Esophagus mucosa (tissue), 1 donor: ENCODE measurements at places on chromosomes 11 and 22.

DNA sequence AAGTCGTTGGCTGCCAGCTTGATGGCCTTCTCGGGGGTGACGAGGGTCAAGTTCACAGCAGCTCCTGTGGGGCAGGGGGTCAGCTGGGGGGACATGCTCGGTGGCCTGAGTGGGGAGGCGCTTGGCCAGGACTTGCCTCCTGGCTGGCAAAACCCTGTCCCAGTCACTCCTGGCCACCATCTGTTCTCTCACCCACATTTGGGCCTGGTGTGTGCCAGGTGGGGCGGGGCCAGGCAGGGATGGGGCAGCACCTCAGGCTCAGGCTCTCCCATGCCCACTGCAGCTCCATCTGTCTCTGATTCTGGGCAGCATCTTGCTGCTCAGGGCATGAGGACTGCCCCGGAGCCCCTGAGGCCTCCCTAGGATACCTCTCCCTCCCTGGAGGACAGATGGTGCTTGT lies 3.7 kb upstream of the CEND1 start:
- ATAC-seq, result no peak

- peak; percentile 70 for ATAC-seq
Measured at GRCh38 chr11:69166218-69167115, 10.7 kb downstream of the SMIM38 start.

GRCh38 chr22:27791859-27792241 lies 9.7 kb downstream of the MN1 start:
- no peak for ATAC-seq

GRCh38 chr11:66386171-66387069 lies 14.9 kb upstream of the SLC29A2 start:
- peak; percentile 70 for ATAC-seq

DNA sequence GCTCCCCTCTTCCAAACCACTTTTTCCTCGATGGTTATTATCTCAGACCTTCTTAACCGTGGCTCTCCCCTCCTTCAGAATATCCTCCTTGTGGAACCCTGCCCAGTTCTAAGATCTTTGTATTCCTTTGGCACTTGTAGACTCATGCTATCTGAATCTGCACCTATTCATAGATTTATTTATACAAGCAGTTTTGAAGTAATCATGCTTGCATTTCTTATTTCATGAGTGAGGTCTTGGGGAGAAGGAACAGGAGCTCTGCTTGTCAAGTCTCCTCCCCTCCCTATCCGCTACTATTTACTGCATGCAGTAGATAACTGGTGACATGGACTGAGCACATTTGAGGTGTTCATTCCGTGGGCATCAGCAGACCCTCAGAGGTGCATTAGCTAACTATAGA lies 5.4 kb upstream of the MADD start:
- ATAC-seq, result no peak

GRCh38 chr11:27837895-27838563 lies 137.8 kb upstream of the BDNF start:
- no peak for ATAC-seq

- no peak for ATAC-seq
Measured at GRCh38 chr22:36907253-36908195, 5.9 kb upstream of the CSF2RB start.

DNA sequence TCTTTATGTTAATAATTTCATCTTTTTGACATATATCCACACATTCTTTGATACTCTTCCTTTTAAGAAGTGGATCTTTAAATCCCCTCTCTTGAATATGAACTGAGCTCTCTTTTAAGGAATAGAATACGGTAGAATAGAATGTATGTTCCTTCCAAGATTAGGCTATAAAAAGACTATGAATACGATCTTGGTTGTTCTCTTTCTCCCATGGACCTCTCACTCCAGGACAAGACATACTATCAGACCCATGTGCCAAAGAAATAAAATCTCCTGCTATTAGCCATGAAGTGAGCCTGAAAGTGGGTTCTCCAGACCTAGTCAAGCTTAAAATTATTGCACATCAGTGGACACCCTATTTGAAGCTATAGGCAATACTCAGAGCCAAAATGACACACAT lies 392.2 kb upstream of the ANO3 start:
- ATAC-seq, result no peak

GRCh38 chr22:30187529-30188407 lies 58.8 kb downstream of the LIF start:
- no peak for ATAC-seq

- no peak for ATAC-seq
Measured at GRCh38 chr11:12472401-12473005, 95.1 kb downstream of the PARVA start.

DNA sequence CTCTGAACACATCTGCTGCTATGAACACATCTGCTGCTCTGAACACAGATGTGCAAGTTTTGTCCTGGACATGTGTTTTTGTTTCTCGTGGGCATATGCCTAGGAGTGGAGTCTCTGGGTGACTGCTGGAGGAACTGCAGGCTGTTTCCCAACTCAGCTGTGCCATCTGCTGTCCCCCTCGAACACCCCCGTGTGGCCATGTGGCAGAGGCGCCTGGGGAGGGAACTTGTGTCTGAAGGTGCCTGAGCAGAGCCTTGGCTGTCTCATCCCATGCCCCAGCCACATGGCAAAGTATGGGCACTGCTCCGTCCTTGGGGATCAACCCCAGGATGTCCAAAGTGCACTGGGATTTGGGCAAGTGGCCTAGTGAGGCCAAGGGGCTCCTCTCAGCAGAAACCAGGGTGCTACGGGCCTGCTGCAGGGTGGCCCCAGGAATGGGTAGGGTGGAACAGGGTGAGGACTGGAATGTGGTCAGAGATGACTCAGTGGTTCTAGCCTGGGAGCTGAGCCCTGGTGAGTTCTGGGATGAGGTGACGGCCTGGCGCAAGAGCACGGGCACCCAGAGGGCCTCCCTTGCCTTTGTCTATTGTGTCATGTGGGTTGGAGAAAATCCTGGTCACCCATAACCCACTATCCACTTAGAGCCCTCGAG lies 14.7 kb downstream of the GATD1 start:
- peak; percentile 92 for ATAC-seq

DNA sequence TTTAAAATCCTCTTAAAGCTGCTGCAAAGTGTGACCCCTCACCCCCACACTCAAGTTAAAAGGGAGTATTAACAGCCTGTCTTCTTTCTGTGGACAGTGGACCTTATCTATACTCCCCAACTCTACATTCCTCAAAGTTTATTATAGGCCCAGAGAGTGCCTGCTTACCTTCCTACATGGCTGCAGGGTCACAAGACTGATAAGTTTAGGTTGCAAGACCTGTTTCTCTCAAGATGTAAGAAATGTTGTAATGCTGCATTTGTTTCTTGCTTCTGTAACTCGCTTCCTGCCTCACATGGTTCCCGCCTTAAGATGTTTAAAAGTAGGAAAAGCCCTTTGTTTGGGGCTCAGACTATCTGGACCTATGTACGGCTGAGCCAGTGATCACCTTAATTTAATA lies 10.1 kb upstream of the NXPE1 start:
- ATAC-seq, result no peak

- ATAC-seq, result no peak
Measured at GRCh38 chr11:78270971-78271370, 82.3 kb downstream of the USP35 start.

DNA sequence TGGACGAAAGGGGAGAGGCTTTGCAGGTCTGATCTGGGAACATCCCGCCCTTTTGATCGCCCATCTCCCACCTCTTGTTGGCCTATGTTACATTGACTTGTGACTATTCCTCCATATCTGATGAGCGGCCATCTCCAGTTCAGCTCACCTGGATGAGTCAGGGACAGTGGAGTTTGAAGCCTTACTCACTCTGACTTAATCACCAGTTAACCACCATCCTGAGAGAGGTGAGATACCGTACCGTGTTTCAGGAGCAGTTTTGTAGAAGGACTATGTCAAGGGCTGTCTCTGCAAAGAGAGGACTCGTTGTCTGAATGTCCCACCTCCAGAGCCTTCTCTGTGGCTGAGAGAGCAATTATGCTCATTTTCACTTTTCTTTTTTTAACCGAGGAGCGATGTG lies 771.7 kb downstream of the NTM start:
- no peak for ATAC-seq

DNA sequence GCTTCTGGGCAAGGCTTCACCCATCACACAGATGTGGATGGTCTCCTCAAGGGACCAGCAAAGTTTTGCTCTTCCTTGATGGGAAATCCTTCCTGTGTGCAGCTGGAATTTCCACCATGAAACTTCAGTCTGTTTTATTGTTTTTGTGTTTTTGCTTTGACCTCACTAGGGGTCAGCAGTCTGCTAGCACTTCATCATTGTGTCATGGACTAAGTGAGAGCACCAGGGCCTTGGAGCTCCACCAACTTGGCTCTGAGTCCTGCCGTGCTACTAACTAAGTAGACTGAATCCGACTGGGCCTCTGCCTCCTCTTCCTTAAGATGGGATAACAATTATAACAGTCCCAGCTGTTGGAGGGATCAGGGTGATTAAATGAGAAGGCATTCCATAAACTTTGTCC lies 305.8 kb upstream of the NCAM1 start:
- ATAC-seq, result no peak

- no peak for ATAC-seq
Measured at GRCh38 chr11:92453055-92453454, 228.4 kb downstream of the FAT3 start.

- ATAC-seq, result no peak
Measured at GRCh38 chr22:39091126-39092081, 5.6 kb upstream of the APOBEC3H start.

GRCh38 chr11:68741463-68741862 lies 9.9 kb downstream of the TESMIN start:
- no peak for ATAC-seq

DNA sequence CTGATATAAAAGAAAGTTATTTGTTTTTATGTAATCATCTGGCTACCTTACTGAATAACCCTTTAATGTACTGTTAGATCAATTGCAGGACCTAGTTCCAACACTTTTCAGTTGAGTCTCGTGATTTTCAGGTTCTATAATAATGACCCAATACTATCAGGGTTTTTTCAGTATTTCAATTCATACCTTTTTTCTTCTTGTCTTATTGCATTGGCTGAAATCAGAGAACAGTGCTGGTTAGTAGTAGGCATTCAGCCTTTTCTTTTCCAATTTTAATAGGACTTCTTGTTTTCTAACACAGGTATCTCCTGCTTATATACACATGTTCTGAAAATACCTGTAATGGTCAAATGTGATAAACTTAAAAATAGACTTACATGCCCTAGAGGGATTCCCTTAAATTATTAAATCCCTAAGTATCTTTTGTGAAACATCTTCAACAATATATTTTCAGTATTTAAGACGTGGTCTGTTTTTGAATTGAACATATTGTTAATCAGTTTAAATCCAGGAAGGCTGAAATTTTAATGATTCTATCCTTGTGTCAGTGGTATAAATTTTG lies 13.6 kb downstream of the ZC3H12C start:
- no peak for ATAC-seq

DNA sequence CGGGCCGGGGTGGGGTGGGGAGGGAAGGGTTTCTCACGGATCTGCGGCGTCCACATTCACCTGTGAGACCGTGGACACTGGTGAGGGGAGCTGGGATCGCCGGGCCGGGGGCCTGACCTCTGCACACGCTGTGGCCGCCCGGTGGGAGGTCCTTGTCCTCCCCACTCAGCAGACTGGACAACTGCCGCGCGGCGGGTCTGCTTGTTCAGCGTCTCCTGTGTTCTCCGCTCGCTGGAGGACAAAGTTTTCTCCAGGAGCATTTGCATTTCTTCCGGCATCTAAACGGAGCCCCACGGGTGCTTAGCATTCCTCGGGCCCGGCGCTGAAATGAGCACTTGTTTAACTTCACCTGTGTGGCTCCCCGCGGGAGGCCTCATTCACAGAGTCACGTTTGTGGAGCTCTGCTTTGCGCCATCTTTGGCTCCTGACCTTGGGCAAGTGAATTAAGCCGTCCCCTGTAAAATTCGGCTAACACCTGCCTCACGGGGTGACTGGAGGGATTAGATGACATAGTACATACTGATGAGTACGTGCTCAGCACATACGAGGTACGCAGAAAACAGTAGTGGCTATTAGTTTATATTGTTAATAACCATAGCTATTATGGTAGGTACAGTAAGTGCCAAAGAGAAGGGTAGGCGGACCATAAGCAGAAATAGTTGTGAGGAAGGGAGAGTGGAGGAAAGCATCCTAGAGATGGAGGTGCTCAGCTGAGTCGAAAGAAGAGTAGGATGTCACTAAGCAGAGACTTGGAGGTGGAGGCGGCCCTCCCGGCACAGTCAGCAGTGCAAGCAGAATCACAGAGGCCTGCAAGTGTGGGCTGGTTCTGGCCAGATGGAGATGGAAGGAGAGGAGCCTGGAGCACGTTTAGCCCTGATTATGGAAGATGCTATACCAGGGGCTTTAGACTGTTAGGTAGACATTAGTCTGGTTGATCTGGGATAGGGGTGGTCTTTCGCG lies 885 bp downstream of the TRMU start:
- ATAC-seq, result peak; percentile 40

DNA sequence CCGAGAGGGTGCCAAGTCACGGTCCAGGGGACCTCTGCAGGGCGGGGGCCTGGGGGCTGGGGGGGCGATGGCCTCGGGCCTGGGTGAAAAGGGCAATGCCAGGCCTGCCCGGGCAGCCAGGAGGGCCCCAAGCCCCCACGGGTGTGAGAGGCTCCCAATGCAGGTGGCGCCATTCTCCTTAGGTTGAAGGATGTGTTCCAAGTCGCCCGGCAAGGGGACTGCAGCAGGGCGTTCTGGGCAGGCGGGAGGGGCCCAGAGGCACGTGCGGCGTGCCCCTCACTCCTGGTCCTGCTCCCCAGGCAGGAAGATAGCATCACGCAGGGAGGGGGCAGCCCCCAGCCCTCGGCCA lies 730 bp upstream of the TNNI2 start:
- no peak for ATAC-seq

- no peak for ATAC-seq
Measured at GRCh38 chr11:58813693-58814092, 30.8 kb downstream of the GLYATL2 start.

- no peak for ATAC-seq
Measured at GRCh38 chr11:35585416-35585815, 32.8 kb upstream of the FJX1 start.

DNA sequence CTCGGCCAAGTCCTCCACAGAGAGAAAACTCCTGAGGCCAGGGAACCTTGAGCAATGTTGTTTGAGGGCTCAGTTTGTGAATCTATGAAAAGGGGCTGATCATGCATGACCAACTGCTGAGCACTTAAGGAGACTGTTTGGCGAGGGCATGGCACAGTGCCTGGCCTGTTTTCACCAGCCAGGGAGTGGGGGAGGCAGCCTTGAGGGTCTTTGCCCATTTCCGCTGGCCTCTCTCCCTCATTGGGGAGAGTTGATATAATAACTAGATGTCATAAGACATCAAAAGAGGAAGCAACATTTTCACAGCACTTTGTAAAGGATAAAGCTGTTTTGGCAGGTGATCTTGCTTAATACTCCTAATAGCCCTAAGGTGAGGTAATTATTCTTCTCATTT lies 110.6 kb downstream of the TP53I11 start:
- no peak for ATAC-seq

- no peak for ATAC-seq
Measured at GRCh38 chr11:117723277-117724024, 73.6 kb downstream of the DSCAML1 start.

- ATAC-seq, result no peak
Measured at GRCh38 chr22:49739138-49739537, 88.5 kb downstream of the BRD1 start.
